ENCODE measurements at places on chromosomes 3 and 15. TPM values are rescaled to one million over a fixed set of nuclear protein-coding genes. Genes with fewer than 3 reads are reported as not detected.

DNA sequence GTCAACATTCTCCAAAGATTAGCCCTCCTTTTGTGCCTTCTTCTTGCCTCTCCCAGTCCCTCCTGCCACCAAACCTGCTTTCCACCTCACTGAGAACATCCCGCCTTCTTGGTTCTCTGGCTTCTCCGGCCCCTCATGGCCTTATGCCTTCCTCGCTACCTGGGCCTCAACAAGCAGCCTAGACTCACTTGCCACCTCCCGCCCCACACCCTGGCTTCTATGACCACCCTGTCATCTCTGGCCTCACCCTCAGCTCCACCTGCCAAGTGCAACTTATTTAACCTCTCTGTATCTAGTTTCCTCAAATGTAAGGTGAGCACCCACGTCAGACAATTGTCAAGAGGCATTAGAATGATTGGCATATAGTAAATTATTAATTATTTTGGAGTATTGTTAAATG is 68.8 kb upstream of the MEX3B start:
- H3K4me3 ChIP-seq, result no peak overlapping the region
- no peaks in the 10 kb centered on the region for H3K27me3 ChIP-seq

DNA sequence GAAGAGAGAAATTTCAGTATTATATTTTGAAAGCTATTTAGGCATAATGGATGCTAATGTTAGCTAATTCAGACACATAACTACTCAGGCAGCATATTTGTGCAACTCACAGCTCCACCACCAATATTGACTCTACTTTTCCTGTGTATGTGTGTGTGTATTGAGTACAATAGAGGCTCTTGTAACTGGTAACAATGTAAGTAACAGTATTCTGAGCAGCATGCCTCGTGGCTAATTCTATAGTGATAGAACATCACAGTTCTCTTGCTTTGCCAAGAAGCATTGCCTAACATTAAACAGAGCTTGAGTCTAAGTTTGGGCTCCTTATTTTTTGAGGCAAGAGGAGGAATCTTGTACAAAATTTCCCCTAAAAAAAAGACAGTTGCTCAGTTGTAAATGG is 98.6 kb upstream of the ARHGEF26 start:
- no peak overlapping the region for H3K27ac ChIP-seq
- no peak for DNase-seq
- H3K36me3 ChIP-seq, result no peaks in the 10 kb centered on the region
- H3K4me3 ChIP-seq, result no peak overlapping the region

DNA sequence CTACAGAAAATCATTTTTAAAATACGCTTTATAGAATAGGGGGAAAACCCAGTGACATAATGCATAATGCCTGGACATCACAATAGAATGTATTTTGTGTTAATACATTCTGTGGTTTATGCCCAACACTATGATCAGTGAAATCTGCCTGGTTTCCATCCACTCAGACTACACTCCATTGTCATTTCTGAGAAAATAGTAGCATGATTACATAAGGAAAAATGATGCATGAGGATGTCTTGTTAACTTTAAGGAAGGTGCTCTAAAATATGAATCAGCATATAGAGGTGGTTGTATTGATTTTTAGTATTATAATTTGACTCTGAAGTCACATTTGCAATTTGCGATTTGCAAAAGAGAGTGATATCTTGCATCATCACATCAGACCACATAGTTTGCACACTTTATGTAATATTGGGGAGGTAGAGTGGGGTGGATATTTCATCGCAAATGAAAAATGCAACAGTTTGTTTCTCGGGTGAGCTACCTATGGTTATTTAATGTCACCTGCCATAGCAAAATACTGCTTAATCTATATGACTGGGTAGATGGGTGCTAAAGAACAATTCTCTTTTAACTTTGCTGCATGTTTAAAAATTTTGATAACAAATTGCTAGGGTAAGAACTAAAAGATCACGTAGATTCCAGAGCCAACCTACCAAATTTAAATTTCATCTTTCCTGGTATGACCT is 403.9 kb downstream of the IL5RA start:
- DNase-seq, result no peak
- H3K36me3 ChIP-seq, result no peaks in the 10 kb centered on the region
- no peak overlapping the region for H3K27ac ChIP-seq
- H3K4me1 ChIP-seq, result no peaks in the 10 kb centered on the region
- H3K4me3 ChIP-seq, result no peak overlapping the region

GRCh38 chr3:106810300-106810875 is 566.9 kb upstream of the CCDC54 start:
- no peak for DNase-seq
- H3K36me3 ChIP-seq, result no peaks in the 10 kb centered on the region
- no peak overlapping the region for H3K27ac ChIP-seq
- H3K27me3 ChIP-seq, result no peaks in the 10 kb centered on the region

DNA sequence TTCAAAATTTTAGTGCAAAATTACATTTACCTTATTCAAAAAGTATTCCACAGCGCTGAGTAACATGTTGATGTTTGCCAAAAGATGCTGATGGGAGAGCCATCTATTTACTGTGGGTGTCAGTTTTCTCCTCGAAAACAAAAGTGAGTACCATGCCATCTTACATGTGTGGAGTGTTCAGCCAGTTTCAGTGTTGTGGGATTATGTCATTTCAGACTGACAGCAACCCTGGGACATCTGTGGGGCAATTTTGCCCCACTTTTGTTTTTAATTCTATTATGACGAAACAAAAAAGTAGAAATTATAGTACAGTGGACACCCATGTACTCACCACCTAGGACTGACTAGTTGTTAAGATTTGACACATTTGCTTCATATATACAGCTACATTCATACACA is 19.6 kb downstream of the SLCO3A1 start:
- no peaks in the 10 kb centered on the region for H3K27me3 ChIP-seq
- no peak overlapping the region for H3K4me3 ChIP-seq

- no peaks in the 10 kb centered on the region for H3K36me3 ChIP-seq
- no peak overlapping the region for H3K4me3 ChIP-seq
- H3K27me3 ChIP-seq, result no peaks in the 10 kb centered on the region
- no peak overlapping the region for H3K27ac ChIP-seq
These were observed 52.2 kb upstream of the CCDC80 start for GRCh38 chr3:112693186-112693585.

DNA sequence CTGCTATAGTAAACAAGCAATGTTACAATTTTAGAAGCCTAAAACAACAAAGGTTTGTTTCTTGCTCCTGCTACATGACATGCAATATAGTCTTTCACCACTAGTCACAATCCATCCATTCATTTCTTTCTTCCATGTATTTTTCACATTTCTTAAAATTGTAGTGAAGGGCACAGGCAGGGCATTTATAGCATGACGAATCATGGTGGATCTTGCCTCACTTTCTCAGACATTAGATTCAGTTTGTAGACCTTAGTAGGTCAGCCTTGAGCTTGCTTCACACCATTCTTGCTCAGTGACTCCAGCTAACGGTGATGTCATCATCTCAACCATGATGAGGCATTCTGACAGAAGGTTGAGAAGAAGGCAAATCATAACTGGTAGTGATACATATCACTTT is 546.8 kb downstream of the TBL1XR1 start:
- no peaks in the 10 kb centered on the region for H3K27me3 ChIP-seq
- no peaks in the 10 kb centered on the region for H3K4me1 ChIP-seq
- H3K27ac ChIP-seq, result no peak overlapping the region
- H3K4me3 ChIP-seq, result no peak overlapping the region

DNA sequence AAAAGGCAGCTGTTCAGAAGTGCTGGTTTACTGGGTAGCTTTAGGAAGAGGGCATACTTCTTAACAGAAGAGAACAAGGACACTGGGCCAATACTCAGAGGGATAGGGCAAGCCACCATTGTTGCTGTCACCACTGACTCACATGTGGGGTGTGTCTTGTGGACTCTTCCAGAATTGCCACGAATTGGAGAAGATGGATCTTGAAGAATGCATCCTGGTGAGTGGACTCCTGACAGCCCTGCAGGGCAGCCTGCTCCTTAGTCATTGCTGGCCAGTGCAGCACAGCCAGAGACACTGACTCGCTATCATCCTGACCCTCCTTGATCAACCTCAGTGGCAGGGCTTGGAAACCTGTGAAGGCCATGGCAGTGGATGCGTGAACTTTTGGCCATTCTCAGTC is 62.3 kb downstream of the UBP1 start:
- no peak for DNase-seq
- H3K27ac ChIP-seq, result no peak overlapping the region
- peaks cover 20% of the 10 kb centered on the region for H3K36me3 ChIP-seq
- peaks cover 3% of the 10 kb centered on the region for H3K4me1 ChIP-seq
- H3K4me3 ChIP-seq, result no peak overlapping the region
- H3K27me3 ChIP-seq, result no peaks in the 10 kb centered on the region

- H3K27me3 ChIP-seq, result no peaks in the 10 kb centered on the region
- no peaks in the 10 kb centered on the region for H3K36me3 ChIP-seq
- no peak overlapping the region for H3K4me3 ChIP-seq
- DNase-seq, result no peak
- no peak overlapping the region for H3K27ac ChIP-seq
- no peaks in the 10 kb centered on the region for H3K4me1 ChIP-seq
These were observed 7.6 kb downstream of the CPN2 start for GRCh38 chr3:194343561-194343893.

DNA sequence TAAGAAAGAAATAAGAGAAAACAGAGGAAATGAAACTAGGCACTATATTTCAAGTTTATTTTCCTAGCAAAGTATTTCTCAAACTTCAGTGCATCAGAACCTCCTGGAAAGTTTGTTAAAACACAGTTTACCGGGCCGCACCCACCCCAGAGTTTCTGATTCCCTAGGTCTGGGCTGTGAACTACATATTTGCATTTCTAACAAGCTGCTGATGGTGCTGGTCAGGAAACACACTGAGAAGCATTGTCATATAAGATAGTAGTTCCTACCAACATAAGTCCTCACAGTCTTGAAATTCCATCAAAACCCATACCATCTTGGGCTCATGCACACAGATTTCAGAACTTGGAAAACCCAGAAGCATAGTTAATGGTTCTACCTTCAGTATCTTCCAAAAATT is 8.3 kb downstream of the SLC9A9 start:
- no peaks in the 10 kb centered on the region for H3K27me3 ChIP-seq
- no peak overlapping the region for H3K27ac ChIP-seq
- DNase-seq, result no peak
- no peaks in the 10 kb centered on the region for H3K4me1 ChIP-seq
- no peak overlapping the region for H3K4me3 ChIP-seq
- no peaks in the 10 kb centered on the region for H3K36me3 ChIP-seq

DNA sequence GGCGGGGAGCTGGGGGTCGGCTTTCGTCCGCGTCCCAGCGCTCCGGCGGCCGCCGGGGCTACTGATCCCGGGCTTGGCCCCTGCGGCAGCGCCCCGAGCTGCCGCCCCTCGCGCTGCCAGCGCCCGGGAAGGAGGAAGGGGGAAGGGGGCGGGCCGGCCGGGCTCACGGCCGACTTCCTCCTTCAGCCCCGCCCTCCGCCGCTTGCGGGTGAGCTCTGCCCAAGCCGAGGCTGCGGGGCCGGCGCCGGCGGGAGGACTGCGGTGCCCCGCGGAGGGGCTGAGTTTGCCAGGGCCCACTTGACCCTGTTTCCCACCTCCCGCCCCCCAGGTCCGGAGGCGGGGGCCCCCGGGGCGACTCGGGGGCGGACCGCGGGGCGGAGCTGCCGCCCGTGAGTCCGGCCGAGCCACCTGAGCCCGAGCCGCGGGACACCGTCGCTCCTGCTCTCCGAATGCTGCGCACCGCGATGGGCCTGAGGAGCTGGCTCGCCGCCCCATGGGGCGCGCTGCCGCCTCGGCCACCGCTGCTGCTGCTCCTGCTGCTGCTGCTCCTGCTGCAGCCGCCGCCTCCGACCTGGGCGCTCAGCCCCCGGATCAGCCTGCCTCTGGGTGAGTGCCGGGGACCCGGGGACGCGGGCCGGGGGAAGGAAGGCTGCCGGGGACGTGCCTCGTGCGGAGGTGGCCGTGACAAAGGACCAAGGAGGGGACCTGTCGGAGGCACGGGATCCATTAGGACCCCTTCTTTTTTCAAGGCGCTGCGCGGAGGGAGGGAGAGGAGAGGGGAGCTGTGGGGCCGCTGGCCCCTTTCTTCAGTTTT is at the start of gene SEMA4B:
Gene SEMA4B (plus strand): TSS at position 201 of the 814 bp plus-strand sequence. CDS start 249 bp downstream, at position 450.
- peak within 1 kb of the TSS; percentile 1 for H3K27ac ChIP-seq
- peaks cover 35% of the 10 kb centered on the region for H3K4me1 ChIP-seq
- peak within 1 kb of the TSS; percentile 85 for H3K4me3 ChIP-seq
- H3K27me3 ChIP-seq, result no peaks in the 10 kb centered on the region

- no peak for DNase-seq
- no peak overlapping the region for H3K27ac ChIP-seq
- no peaks in the 10 kb centered on the region for H3K27me3 ChIP-seq
- no peaks in the 10 kb centered on the region for H3K36me3 ChIP-seq
These were observed 10.3 kb downstream of the FAM227B start for GRCh38 chr15:49610157-49610918.

DNA sequence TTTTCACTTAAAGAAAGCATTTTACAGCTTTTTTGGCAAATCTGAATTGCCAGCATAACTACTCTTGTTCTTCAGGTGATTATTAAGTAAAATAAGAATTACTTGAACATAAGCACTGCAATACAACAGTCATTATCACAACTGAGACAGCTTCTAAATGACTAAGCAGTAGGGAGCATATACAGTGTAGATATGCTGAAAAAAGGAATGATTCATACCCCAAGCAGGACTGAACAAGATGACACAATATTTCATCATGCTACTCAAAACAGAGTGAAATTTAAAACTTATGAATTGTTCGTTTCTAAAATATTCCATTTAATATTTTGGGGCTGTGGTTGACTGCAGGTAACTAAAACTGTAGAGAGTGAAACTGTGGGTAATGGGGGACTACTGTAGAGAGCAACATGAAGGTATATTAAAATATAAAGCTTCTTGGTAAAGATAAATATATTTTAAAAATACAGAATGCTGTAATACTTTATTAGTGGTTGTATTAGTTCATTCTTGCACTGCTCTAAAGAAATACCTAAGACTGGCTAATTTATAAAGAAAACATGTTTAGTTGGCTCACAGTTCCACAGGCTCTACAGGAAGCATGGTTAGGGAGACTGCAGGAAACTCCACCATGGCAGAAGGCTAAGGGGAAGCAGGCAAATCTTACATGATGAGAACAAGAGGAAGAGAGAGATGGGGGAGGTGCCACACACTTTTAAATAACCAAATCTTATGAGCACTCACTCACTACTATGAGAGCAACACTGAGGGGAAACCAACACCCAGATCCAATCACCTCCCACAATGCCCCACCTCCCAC is 84.8 kb downstream of the DCLK3 start:
- no peaks in the 10 kb centered on the region for H3K27me3 ChIP-seq
- H3K27ac ChIP-seq, result no peak overlapping the region
- H3K36me3 ChIP-seq, result no peaks in the 10 kb centered on the region
- H3K4me1 ChIP-seq, result no peaks in the 10 kb centered on the region
- DNase-seq, result no peak

GALNT15 gene
- total RNA-seq, result 157 TPM

NR2E3 gene
- 0.92 TPM for total RNA-seq

HCLS1 gene
- total RNA-seq, result 94.5 TPM

RTP3 gene
- not detected for total RNA-seq

ZSCAN2 gene
- 4.6 TPM for total RNA-seq
